Activated CD4-positive, alpha-beta T cell treated with anti-CD3 and anti-CD28 coated beads, Interleukin-2, amount 50 U/mL, for 48 hours (primary cell): ENCODE measurements at places on chromosomes 13 and 19.

DNA sequence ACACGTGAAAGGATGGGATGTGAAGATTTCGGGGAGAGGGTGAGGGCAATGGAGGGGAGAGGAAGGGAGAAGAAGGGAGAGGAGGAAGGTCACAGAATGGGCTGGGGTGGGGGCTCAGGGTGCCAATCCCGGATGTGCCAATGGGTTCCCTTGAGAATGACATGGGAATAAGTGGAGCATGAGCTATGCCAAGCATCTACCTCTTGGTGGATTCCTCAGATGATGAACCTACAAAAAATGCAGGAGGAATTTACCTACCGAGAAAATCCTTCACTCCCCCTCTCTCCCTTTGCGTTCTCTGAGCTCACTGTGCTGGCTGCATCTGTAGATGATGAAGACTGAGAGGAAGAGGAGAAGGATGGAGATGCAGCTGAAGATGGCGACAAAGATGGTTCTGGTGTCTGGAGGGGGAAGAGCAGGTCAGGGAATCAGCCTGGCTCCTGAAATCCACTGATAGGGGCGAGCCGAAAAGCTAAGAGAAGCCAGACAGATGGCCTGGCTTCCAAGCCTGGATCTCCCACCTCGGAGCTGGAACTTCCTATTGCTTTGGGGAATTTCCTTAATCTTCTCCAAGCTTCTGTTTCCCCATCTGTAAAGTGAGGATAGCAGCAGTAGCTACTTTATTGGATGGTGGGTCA is 21.6 kb downstream of the VSTM1 start:
- no peak for DNase-seq

GRCh38 chr13:112242777-112243176 is 133.4 kb upstream of the SPACA7 start:
- DNase-seq = no peak

DNA sequence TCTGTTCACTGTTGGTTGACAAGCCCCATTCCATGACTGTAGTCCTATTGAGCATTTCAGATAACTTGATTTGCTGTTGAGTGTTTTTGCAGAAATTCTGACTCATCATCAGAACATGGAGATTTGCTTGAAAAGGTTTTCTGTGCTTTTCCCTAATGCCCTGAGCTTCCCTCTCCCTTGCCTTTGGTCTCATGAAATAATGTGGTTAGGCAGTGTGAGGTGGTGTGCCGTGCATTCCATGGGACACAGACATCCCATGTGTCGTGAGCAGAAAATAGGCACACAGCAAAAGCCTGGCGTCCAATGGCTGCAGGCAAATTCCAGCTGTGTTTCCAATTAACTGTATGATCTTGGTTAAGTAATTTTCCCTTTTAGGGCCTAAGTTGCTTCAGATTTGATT is 197.4 kb downstream of the DLEU7 start:
- no peak for DNase-seq

DNA sequence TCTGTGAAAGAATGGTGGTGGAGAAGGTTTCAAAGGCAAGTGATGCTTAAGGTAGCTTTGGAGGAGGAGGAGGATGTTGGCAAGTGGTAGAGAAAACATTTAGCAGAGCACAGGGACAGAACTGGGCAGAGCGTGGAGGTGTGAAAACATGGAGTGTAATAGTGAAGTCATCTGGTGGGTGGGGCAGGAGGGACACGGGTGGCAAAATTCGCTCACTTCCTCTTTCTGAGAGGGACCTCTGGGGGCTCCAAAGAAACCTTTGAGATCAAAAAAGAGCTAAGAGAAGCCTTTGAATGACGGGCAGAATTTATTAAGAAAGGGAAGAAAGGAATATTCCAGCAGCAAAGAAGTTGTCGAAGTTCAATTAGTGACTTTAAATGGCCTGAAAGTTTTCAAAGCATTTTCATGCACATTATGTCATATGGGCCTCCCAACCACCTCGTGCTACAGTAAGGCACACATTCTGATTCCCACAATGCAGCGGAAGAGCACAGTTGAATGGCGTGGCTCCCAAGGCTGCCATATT is 82.8 kb downstream of the STARD13 start:
- no peak for DNase-seq

GRCh38 chr19:10643172-10643967 is 10.8 kb upstream of the ILF3 start:
- DNase-seq = no peak

DNA sequence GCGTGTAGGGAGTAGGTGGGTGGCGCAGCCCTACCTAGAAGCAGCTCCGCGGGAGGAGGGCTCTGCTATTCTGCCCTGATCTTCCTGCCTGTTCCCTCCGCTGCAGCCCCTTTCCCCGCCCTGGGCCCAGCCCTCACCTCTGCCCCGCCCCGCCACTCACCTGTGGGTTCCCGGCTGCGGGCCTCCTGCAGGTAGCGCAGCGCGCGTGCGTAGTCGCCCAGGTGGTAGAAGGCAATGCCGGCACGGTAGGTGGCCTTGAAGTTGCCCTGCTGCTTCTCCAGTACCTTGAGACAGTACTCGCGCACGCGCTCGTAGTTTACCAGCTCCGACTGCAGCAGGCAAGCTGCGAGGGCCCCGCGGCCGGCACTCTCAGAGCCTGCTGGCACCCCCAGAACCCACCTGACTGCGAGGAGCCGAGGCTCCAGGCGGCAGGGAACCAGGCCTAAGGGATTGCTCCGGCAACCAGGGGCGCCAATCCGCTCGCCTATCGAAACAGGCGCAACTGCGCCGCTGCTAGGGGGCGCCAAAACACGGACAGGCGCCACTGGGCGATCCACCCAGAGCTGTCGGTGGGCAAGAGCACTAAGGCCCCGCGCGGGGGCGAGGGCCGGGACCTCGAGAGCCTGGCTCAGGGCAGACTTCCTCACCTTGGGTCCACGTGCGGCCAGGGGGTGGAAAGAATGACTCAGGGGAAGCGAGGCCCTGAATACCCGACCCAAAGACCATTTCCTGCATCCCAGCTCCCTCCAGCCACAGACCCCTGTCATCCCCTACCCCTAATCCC is 965 bp downstream of the TTC9B start:
- peak; percentile 25 for DNase-seq

DNA sequence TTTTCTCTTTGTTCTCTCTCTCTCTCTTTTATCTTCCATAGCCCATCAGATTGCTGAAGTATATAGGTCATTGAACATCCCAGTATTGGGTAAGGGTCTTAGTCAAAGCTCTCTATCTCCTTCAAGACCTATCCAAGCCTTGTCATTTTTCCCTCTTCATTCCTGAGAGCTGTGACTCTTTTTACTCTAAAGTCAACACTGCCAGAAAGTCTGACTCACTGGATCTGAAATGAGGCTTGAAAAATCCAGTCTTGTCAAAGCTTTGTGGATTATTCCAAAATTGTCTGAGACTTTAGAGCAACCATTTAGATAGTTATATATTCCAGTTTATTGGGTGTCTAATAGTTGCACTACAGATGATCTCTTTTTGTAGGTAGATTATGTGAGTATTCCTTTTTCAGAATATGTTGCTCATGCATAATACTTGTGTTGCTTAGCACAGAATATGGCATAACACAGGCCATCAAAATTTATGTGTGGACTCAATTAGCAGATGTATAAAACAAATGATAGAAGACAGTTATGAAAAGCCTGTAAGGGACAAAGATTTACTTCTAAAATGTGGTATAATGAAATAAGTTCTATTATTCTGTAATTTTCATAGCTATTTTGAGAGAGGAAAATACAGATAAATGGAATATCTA is 389.3 kb upstream of the PCDH9 start:
- no peak for DNase-seq

GRCh38 chr19:8342684-8343482 is at the start of gene KANK3:
Gene KANK3, minus strand, starts transcription at chr19:8343262. Its CDS starts 5,434 bp downstream, at chr19:8337828.
- DNase-seq = peak; percentile 96

- no peak for DNase-seq
Observed at GRCh38 chr13:19961924-19962323, 3.4 kb downstream of the ZMYM2 start.

DNA sequence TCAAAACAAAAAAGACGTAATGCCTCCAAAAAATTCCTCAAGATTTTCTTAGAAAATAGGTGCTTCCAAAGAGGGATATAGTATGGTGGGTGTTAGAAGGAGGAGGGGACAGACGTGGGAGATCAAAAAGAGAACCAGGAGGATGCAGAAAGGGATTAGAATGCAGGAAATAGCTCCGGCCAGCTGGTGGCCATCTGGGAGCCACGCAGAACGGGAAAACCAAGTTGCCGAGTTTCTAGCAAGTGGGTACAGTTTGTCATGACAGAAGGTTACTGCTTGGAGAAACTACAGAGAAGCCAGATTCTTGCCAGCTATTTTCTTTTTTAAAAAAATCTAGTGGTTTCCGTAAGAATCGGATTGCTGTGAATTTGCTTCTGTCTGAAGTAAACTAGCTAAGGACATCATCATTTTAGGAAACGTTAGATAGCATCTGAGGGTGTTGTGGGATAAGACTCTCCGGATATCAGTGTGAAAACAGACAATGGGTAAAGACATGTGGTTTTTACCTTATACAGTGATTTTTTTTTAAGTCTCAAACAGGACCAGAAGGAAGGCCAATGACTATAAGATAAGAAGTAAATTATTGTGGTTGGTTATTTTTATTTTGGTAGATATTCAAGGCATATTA is 104.9 kb downstream of the HSPH1 start:
- no peak for DNase-seq

- no peak for DNase-seq
Observed at GRCh38 chr13:73287831-73288230, 229.0 kb downstream of the KLF5 start.

- DNase-seq = no peak
Observed at GRCh38 chr13:100597253-100597652, 8.7 kb upstream of the GGACT start.

GRCh38 chr13:96090240-96091101 is 564 bp downstream of the HS6ST3 start:
- DNase-seq = peak; percentile 4

- peak; percentile 84 for DNase-seq
Observed at GRCh38 chr19:29672933-29673336, 7.7 kb downstream of the PLEKHF1 start.

- no peak for DNase-seq
Observed at GRCh38 chr19:5360003-5360780, 19.6 kb upstream of the PTPRS start.

DNA sequence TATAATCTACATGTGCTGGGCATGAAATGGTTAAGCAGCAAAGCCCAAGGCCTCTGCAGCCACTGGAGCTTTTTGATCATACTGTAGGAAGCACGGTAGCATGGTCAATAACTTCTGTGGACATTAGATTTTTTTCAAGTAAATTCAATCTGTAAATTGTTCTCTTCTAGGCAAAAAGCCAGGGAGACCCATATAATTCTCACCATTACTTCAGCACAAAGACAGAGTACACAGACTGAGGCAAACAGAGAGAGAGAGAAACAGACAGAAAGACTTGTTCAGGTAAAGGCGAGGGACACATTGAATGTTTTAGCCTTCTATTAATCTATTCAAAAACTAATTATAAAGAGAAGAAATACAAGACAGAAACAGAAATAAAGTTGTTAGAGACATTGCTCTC is 349.4 kb downstream of the RFC3 start:
- DNase-seq = no peak

- DNase-seq = no peak
Observed at GRCh38 chr13:74892096-74892495, 589.9 kb downstream of the TBC1D4 start.

DNA sequence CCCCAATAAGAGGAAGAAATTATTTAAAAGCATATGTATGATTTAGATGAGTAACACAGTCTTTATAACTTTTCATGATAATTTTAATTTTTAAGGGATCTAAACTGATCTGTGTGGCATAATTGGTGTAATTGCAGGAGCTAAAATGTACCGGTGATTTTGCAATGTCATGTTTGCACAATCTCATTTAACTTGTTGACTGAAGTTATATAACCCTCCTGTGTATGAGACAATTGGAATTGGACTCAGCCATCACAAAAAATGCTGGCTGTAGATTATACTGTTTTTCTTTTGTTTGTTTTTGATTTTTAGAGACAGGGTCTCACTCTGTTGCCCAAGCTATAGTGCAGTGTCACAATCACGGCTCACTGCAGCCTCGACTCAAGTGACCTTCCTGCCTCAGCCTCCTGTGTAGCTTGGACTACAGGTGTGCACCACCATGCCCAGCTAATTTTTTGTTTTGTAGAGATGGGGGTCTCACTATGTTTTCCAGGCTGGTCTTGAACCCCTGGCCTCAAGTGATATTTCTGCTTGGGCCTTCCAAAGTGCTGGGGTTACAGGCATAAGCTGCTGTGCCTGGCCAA is 26.1 kb downstream of the FGF9 start:
- no peak for DNase-seq

DNA sequence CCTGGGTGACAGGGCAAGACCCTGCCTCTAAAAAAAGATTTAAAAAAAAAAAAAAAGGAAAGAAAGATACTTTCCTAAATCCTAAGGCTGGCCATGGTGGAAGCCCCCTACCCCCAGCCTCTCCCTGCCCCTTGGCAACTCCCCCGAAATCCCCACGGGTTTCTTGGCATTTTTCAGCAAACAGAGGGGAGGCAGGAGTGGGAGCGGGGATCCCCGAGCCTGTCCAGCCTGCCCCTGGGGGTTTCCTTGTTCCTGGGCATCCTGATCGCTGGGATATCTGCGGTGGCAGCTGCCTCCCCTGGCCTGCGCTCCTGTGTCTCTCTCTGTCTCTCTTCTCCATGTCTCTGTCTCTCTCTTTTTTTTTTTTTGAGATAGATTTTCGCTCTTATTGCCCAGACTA is 3.4 kb upstream of the EBI3 start:
- DNase-seq = no peak

DNA sequence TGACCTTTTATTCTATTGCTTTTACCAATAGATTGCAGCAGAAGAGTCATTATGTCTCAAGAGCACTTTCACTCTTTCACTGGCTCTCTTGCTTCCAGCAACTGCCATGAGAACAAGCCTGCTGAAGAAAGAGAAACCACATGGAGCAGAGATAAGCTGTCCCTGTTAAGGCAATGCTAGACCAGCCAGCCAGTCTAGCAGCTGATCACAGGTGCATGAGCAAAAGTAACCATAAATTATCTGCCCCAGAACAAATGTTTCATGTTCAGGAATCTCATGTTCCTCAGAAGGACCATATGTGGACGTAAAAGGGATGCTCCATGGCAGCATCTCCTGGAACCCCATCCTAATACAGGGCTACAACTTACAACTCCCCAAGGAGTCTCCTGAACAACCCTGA is 20.4 kb upstream of the DCLK1 start:
- DNase-seq = no peak

GRCh38 chr19:10820173-10820572 is 15.8 kb downstream of the TMED1 start:
- DNase-seq = no peak

DNA sequence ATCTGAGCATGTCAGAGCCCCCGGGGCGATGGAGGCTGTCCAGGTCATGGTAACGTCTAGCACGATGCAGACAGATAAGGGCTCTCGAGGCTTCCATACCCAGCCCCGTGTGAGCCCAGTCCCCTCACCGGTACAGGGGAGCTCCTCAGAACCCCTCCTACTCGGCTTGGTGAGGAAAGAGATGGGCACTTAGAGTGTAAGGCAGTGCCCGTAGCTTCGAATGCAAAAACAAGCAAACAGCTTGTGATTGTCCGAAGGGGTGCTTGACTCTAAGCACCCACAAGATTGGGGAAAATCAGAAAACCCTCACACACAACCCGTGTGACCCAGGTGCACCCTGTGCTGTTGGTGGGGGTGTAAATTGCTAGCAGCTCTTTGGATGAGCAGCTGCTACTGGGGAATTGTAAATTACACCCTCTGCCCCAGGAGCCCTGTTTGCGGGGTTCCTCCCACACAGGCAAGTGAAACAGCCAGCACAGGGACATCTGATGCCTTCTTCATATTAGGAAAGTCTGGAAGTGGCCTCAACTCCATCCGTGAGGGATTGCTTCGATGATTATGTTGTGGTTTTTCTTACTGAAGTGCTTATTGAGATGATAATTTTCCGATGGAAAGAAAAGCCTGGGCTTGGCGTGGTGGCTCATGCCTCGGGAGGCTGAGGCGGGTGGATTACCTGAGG is 918 bp upstream of the PSPN start:
- DNase-seq = no peak

- DNase-seq = no peak
Observed at GRCh38 chr19:1238369-1239303, 831 bp upstream of the CBARP start.
